Stimulated activated CD8-positive, alpha-beta memory T cell treated with anti-CD3 and anti-CD28 coated beads, Interleukin-4, amount 100 ng/mL, for 1 hour (primary cell): ENCODE measurements at places on chromosomes 1 and 21.

- peak; percentile 53 for DNase-seq
These were observed 12.1 kb upstream of the NES start for GRCh38 chr1:156689035-156689952.

DNA sequence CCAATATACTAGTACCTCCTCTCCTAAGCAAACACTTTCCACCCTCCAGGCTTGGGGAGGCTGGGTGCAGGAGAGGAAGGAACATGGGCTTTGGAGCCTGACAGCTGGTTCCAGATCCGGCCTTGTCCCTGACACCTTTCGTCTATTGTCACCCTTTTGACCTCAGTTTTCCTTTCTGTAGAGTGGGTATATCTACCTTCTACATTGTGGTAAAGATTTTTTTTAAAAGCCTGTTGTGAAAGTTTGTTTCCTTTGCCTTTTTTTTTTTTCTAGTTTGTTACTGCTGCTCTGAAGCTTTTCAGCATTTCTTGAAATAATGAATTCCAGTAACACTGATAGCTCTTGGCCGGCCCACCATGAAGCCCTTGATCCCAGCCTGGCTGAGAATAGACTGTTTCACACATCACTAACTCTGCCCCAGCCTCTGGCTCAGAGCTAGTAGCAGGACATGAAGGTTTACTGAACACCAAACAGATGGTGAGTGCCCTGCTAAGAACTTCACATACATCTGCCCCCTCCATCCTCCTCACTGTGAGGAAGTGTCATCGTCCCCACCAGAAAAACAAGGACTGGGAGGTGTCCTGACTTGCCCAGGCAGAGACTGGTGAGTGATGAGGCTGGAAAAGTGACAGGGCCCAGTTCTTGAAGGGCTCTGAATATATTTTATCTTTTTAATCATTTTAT is 33.0 kb upstream of the ID3 start:
- DNase-seq = no peak

- peak; percentile 36 for DNase-seq
These were observed 36.7 kb downstream of the CAPN2 start for GRCh38 chr1:223748773-223749733.

GRCh38 chr21:32392299-32392879 is 423 bp downstream of the URB1 start:
- DNase-seq = no peak

DNA sequence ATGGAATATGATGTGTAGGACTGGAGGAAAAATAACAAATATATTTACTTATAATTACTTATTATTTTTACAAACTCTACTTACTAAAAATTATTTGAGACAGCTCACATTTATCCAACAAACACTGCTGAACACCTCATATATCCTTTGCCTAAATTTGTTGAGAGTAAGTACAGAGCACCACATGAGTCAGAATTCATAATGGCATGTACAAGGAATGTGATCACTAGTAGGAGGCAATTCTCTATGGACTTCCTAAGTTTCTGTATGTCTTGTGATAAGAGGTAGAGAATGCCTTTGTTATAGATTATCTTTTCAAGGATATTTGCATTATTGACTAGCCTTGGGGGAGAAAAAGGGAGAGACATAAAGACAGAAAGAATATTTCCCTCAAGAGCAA is 8.2 kb upstream of the ST6GALNAC3 start:
- DNase-seq = no peak

- DNase-seq = no peak
These were observed 22.3 kb downstream of the EXO1 start for GRCh38 chr1:241870336-241870735.

GRCh38 chr1:23897083-23897482 is 16.1 kb downstream of the CNR2 start:
- no peak for DNase-seq

GRCh38 chr1:9050803-9051202 is 18.6 kb downstream of the SLC2A5 start:
- DNase-seq = no peak

GRCh38 chr1:178262120-178262500 is 168.2 kb downstream of the RASAL2 start:
- no peak for DNase-seq
